Gastroesophageal sphincter (tissue), 4 donors: ENCODE measurements at places on chromosomes 7 and 10.

GRCh38 chr7:32379510-32380112 is 110.6 kb downstream of the LSM5 start:
- ATAC-seq = no peak

GRCh38 chr7:41693150-41693997 is 9.5 kb downstream of the INHBA start:
- ATAC-seq = peak; percentile 69

DNA sequence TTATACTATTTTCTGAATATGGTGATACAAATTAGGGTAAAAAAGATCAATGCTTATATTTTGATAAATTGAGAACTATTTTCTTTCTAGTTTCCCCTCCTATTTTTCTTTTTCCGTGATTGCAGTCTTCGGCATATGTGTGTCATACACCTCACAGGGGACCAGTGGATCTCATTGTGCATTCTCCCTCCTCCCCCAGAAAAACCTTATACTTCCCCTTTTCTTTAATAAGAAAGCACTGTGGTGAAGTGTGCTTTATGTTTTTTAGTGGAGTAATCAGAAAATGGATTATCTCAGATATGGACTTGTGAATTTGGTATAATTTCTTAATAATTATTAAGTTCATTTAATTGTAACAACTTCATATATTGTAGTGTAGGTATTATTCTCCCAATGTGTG is 72.8 kb downstream of the BICC1 start:
- ATAC-seq = no peak

DNA sequence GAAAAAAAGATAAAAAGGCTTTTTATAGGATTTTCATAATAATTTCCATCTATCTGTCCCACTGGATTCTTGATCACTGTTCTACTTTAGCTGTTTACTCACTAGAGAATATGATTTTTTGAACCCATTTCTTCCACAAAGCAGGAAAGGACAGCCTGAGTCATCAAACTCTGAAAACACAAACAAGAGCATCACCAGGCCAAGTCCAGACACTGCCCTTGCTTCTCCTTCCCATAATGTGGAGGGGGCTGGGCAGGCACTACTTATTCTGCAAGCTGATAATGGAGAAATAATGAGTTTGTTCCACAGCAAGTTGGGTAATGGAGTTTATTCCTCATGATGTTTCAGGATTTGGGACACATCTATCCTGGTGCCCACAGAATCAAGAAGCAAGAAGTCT is 13.0 kb upstream of the KCNIP2 start:
- no peak for ATAC-seq

DNA sequence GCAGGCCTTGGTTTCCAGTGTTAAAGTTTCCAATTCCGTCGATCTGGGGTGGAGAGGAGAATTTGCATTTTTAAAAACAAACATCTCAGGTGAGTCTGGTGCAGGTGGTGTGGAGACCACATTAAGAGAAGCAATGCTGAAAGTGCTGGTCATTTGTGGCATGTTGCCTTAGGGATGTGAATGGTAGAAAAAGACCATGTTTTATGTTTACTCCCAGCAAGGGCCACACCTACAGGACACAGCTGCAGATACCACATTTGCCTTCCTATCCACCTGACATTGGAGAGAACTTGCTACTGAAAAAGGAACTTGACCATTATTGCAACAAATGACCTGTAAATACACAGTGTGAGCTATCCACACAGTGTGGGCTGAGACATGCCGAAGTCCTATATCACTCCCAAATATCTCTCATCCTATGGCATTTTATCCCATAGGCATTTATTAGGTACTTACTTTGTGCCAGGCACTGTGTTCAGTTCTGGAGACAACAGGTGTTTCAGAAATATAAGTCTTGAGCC is 183.1 kb downstream of the NRP1 start:
- ATAC-seq = no peak

DNA sequence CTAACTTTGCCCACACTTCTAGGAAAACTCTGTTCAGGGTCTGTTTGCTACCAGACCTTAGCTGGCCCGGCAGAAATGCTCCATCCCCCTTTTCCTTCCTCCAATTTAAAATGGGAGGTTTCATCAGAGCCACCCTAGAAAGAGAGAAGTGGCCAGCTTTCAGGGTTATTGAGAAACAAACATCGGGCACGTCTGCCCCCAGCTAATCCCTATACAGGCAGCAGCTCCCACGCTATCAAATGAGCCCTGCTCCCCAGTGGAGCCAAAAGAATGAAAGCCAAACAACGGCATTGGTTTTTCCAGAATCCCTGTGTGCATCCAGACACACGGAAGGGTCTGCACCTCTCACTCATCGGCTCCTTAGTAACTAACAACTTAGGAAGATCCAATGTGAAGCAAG is 132.5 kb downstream of the GRID1 start:
- ATAC-seq = no peak

- ATAC-seq = no peak
Measured at GRCh38 chr7:12802070-12802469, 114.6 kb downstream of the ARL4A start.

- no peak for ATAC-seq
Measured at GRCh38 chr10:117165538-117166417, 27.7 kb upstream of the VAX1 start.

- ATAC-seq = no peak
Measured at GRCh38 chr7:129841465-129841864, 111.3 kb downstream of the UBE2H start.

DNA sequence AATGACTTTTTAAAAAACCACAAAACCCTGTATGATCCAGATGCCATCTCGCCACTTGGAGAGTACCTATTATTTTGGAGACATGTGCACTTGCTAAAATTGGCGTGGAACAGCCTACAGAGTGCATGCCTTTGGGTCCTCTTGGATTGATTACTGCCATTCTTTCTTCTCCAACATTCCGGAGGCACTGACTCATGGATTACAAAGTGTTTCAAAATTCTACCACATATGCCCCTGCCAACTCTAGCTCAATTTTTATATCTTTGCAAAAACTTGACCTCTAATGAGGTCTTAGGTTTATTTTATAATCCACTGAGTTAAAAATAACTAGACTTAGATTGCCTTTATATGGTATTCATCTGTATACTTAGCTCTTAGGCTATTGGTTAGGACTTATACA is 55.8 kb upstream of the KIF5B start:
- no peak for ATAC-seq

DNA sequence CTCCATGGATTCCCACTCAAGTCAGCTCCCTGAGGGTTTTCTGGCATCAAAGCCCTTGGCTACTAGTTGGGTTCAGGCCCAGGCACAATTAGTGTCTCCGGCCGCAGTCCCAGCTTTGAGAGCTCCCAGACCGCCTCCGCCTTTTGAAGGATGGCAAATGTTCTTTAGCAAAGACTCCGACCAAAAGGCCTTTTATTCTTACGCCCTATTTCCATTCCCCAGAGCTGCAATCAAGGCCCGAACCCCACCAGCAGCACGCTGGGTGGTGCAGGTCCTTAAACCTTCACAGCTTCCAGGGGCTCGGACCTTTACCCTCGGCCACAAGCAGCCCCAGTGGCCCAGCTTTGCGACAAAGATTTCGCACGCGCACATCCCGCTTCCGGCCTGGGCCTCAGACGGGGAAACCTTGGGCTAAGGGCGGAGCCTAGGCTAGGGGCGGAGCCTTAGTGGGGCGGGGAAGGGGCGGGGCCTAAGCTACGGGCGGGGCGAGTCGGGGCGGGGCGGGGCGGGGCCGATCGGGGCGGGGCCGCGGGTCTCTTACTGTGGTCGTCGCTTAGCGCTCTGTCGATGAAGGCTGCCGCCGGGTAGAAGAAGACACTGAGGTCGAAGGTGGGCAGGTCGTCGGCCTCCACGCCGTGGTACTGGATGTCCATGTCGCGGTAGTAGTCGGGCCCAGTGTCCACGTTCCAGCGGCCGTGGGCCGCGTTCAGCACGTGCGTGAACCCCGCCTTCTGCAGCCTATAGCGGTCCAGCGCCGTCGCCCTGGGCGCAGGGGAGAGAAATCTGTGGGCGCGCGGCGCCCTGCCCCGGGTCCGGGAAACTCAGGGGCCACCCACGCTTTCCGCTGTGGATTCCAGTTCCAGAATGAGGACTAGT is 68.0 kb upstream of the SAMD8 start:
- no peak for ATAC-seq

DNA sequence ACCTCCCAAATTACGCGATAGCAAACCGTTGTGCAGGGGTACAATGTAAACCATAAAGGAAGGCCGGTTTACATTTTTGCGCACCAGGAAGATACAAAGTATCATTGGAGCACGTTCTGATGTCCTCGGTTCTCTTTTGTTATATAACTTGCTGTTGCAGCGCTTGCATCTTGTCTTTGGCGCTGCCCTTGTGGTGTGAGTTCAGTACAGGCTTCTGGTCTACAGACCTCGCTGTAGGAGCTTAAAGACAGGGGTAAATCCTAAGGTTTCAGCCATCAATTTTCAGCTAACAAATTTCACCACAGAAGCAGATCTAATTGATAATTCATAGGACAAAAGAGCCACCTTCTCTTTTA is 1.5 kb upstream of the MKX start:
- ATAC-seq = no peak

DNA sequence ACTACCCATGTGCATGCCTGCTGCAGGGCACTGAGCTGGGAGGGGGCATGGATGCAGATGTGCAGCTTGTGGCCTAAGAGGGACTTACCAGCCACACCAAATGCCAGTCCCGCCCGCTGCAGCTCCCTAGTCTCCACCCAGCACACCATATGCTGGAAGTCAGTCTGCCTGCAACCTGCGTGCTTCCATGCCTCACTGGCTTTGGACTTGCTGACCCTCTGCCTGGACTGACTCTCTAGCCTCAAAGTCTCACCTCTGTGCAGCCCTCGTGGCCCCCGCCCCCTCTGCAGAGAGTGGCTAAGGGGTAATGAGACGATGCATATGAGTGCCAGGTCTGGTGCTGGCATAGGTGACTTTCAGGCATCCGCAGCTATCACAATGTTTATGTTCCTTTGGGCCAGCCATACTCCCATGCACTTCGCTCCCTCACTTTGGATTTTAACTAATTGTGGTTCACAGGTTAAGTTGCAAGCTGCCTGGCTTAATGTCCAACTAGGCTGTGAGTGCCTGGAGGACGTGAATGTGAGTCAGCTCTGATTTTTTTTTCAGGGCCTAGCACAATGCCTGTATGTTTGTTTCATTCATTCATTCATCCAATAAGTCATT is 21.7 kb downstream of the TRIM8 start:
- no peak for ATAC-seq

DNA sequence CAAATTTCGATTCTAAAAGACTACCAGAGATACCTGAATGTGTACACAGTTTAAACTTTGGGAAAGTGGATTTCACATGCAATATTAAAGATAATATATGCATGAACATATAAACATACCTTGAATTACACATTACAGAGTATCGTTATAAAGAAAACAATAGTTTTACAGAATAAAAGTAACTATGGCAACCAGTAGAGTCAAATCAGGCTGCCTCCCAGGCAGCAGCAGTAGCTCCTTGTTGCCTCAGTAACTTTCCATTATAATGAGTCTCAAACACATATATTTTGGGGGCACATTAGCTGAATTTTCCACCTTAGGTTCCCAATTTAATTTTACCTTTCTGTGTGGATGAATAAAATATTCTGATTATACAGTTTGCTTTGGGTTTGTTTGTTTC is 164.4 kb upstream of the FEZF1 start:
- no peak for ATAC-seq

DNA sequence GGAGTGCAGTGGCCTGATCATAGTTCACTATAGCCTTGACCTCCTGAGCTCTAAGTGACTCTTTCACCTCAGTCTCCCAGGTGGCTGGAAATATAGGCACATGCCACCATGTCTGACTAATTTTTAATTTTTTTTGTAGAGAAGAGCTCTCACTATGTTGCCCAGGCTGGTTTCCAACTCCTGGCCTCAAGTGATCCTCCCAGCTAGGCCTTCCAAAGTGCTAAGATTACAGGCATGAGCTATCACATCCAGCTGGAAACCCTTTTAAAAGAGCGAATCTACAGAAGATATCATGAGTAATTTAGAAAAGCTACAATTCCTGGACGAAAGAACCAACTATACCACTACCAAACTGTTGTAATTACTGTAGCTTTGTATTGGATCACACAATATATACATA is 394.4 kb upstream of the AUTS2 start:
- no peak for ATAC-seq

GRCh38 chr10:126101736-126102135 is 205.4 kb downstream of the FANK1 start:
- ATAC-seq = no peak

DNA sequence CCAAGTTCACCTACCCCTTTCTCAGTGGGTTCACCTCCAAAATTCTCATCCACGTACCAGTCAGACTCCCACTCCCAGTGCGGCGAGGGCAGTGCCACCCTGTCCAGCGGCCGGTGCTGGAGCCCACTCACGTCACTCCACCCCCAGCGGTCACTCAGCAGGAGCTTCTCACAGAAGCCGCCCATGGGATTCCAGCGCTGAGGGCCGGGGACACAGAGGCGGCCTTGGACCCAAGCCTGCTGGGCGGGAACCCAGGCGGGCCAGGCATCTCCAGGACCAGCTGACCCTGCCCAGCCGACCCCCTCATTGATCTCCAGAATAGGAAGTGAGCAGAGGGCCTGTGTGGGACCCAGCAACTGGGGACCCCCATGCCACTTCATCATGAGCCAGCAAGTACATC is 7.2 kb downstream of the TECPR1 start:
- ATAC-seq = no peak

DNA sequence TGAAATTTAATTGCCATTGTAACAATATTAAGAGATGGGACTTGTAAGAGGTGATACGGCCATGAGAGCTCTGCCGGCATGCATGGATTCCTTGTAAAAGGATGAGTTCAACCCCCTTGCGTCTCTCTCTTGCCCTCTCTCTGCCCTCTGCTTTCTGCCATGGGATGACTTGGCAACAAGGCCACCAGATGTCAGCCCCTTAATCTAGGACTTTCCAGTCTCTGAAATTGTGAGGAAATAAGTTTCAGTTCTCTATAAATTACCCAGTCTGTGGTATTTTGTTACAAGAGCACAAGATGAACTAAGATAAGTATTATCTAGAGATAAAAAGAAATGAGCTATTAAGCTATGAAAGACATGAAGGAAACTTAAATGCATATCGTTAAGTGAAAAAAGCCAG is 145.7 kb upstream of the AHR start:
- no peak for ATAC-seq

DNA sequence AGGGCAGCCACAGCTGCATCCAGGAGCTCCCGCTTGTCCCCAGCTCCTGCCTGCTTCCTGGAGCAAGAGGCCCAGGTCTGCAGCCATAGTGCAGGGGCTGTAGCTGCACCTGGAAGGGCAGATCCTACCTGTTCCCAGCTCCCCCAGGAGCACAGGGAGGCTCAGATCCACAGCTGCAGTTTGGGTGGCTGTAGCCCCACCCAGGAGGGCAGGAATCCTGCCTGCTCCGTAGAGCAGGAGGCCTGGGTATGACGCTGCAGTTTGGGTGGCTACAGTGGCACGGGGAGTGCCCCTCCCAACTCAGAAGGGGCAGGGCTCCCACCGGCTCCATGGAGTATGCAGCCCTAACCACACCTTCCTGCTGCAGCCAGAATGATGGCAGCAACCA is 26.7 kb upstream of the CDCA7L start:
- no peak for ATAC-seq

- no peak for ATAC-seq
Measured at GRCh38 chr7:43559171-43559945, 23.6 kb upstream of the STK17A start.

GRCh38 chr7:43456200-43456599 is 126.7 kb upstream of the STK17A start:
- ATAC-seq = no peak
